SK-N-SH (cell line): ENCODE measurements at places on chromosomes 3 and 15.
A peak's percentile ranks its signal among the peaks of the same experiment; 100 is the strongest.

GRCh38 chr3:59979542-59979941 is 929.7 kb upstream of the CFAP20DC start:
- no peak for DNase-seq

DNA sequence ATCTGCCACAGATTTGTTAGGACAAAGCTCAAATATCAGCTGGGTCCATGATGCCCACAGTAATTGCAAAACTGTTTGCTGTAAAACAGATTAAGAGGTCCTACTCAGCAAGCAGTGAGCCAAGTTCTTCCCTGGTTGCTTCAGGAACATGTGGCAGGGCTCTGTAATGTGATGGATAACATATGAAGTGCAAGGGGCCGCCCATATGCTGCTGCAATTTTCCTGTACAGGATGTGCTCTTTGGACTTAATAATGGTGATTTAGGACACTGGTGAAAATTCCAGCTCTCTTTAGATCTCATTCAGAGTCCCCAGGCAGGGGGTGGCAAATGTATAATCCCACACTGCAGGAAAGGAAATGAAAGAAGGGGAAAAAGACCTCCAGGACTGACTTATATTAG is 289.4 kb downstream of the LSAMP start:
- no peak for DNase-seq

GRCh38 chr3:52507359-52507758 is 12.2 kb downstream of the STAB1 start:
- no peak for DNase-seq

GRCh38 chr3:59820352-59820934 is 770.6 kb upstream of the CFAP20DC start:
- DNase-seq, result no peak

DNA sequence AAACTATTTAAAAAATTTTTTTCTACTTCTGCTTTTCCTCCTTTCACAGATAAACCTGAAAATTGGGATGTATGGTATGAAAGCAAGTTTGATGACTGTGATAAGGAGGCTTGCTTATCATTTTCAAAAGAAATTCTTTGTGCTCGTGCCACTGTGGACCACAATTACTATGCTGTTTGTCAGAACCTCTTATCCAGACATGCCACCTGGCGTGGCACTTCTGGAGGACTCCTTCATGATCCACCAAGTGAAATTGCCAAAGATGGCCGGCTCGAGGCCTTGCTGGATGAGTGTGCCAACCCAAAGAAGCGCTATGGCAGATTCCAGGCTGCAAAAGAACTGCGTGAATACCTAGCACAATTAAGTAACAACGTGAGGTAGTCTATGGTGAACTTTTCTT is 17.8 kb downstream of the DIPK2A start:
- no peak for DNase-seq

DNA sequence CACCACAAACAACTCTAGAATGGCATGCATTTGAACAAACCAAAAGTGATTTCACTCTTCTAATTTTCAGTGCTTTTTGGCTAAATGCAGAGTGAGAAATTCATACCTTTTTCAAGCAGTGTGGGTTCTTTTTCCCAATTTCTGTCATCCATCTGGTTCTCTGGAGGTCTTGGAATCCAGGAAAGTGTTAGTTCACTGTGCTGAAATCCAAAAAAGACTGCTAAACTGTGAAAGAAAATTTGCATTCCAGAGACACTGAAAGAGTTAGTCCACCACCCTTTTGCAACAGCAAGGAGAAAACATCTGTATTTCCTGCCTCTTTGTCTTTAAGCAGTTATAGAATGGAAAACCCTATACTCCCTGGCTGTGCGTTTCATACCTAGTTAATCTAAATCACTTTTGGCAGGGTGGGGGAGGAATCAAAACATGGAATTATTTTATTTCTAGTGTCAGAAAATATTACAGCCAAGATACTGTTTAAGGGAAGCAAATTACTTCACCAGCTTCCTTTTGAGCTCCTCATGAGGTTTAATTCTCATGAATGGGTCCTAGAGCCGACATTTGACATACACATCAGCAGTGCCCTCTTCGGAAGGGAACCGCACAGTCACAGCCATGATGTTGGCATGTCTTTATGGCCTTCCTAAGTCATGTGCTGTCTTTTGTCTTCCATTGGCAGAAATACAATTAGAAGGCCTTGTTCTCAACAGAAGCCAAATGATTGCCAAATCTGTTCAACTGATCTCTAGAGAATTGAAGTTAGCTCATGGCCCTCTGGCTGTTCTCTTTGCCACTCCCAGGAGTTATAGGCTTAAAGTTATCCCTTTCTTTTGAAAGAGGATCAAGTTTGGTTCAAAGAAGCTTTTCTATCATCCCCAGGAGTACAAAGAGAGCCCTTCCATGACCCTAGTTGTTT is 317.7 kb upstream of the TPRG1 start:
- DNase-seq, result no peak

- DNase-seq, result no peak
Measured at GRCh38 chr15:69325456-69325971, 26.8 kb downstream of the PAQR5 start.

DNA sequence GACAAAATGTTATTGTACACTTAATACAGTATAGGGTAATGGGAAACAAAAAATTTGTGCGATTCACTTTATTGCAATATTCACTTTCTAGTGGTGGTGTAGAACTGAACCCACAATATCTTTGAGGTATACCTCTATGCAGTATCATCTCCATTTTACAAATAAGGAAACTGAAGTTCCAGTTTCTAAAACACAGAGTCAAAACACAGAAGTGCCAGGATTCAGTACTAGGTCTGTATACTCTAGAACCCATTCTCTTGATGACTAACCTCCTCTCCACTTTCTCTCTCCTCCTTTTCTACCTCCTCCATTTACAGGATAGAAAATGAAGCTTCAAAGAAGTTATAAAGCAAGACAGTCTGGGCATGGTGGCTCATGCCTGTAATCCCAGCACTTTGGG is 62.2 kb downstream of the MB21D2 start:
- no peak for DNase-seq

- no peak for DNase-seq
Measured at GRCh38 chr3:175941352-175941751, 1082.2 kb downstream of the NAALADL2 start.

- no peak for DNase-seq
Measured at GRCh38 chr3:24854748-24855147, 360.1 kb upstream of the THRB start.

- DNase-seq, result no peak
Measured at GRCh38 chr15:63418811-63419210, 37.2 kb upstream of the CA12 start.

DNA sequence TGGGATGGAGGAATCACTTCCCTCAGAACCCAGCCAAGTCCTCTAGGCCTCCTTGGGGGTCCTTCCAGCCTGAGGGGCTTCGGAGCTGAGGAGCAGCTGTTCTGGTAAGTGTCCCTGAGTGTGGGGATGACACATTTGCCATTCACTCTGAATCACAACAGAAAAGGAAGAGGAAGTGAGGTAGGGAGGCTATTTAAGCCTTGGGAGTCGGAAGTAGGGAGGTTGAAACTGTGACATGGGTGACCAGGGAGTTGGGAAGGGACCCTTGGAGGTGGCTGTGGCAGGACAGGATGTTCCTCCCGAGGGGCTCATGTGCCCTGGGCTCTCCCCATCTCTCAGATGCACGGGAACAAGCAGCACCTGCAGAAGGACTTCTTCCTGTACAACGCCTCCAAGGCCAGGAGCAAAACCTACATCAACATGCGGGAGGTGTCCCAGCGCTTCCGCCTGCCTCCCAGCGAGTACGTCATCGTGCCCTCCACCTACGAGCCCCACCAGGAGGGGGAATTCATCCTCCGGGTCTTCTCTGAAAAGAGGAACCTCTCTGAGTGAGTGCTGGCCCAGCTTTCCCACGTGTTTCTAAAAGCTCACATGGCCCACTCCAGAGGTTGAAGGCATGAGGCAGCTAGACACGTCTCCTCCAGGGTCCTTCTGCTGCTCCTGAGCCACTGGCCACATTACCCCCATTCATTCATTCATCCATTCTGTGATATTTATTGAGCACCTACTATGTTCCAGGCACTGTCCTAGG is 43.3 kb downstream of the CAPN3 start:
- DNase-seq, result no peak

DNA sequence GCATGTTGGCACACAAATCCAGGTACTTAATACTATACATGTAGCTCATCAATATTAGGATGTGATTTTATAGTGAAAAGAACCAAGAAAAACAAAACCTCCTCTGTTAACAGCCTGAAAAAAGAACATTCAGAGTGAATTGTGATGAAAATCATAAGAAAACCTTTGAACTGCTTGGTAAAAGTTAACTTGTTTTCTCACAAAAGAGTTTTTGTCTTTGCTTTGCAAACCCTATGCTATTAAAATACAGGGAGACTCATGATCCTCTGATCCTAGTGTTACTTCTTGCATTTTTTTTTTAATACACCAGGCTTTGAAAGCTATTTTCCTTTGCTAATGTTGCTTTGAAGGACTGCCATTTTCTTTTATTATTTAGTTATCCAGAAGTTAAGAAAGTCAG is 23.7 kb downstream of the QTRT2 start:
- no peak for DNase-seq

DNA sequence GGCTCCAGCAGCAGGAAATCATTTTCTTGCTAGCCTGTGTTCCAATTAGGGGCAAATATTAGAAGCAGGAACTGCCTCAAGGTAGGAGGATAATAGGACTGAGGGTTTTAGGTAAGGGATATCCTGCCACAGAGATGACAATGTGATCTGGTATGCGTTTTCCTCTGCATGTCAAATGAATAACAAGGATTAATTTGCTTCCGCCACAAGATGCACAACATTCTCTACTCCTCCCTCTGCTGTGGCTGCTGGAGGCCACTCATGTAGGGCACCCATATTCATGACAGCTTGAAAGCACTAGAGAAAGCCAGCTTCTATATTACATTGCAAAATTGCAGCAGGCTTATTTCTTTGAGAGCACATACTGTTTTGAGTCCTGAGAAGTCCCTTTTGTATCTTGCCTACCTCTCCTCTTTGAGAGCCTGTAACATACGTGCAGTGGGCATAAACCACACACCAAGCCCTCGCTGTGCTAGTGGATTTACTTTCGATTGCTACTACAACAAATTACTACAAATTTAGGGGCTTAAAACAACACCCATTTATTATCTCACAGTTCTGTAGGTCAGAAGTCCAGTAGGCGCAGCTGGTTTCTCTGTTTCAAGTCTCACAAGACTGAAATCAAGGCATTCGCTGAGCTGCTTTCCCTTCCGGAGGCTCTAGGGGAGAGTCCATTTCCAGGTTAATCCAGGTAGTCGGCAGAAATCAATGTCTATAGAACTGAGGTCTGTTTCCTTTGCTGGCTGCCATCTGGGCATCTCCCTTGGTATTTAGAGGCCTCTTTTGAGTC is 5.9 kb upstream of the CD47 start:
- DNase-seq, result no peak

DNA sequence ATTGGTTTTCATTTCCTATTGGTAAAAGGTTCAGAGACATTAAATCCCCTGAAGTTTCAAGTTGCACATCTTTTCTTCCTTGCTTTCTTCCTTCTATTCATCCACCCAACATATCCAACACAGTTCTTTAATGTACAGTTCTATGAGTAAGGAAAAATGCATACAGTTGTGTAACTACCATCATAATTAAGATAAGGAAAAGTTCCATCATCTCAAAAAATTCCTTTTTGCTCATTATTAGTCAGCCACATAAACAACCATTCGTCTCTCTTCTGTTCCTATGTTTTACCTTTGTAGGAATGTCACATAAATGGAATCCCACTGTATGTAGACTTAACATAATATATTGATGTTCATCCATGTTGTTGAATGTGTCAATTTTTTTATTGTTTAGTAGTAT is 211.1 kb upstream of the ADAMTS9 start:
- no peak for DNase-seq

DNA sequence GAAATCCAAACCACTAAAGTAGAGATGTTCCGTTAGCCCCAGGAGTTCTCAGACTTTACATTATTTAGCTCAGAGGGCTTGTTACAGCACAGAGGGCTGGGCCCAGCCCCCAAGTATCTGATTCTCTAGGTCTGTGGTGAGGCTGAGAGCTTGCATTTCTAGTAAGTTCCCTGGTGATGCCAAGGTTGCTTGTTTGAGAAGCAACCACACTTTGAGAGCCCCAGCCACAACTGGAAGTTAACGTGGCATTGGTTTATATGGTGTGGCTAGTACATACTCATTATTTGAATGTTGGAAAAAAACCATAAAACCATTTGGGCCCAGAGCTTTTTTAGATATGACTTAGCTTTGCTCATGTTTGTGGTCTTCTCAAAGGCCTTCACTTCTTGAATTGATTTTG is 35.9 kb downstream of the PRR23E start:
- DNase-seq, result no peak

GRCh38 chr3:104825116-104825515 is 541.6 kb upstream of the ALCAM start:
- peak; percentile 27 for DNase-seq

DNA sequence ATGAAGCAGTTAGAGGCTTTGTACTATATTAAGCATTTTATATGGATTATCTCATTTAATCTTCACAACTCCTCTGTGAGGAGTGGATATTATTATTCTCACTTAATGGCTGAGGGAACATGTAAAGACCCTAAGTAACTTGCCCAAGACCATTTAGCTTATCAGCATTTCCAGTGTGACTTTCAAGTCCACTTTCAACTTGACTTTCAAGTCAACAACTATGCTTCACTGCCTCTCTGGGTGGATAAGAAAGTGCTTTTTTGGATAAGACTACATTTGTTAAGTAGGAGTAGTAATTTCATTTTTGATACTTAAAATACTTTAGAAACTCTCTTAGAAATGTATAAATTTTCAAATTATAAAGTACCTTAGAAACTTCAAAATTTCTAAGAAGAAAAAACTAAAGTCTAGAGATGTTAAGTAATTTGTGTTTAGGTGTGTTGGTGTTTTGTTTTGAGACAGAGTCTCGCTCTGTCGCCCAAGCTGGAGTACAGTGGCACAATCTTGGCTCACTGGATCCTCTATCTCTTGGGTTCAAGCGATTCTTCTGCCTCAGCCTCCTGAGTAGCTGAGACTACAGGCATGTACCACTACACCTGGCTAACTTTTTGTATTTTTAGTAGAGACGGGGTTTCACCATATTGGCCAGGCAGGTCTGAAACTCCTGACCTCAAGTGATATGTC is 71.8 kb downstream of the MINDY2 start:
- no peak for DNase-seq

- DNase-seq, result peak; percentile 36
Measured at GRCh38 chr3:9211155-9211950, 38.1 kb downstream of the SRGAP3 start.

DNA sequence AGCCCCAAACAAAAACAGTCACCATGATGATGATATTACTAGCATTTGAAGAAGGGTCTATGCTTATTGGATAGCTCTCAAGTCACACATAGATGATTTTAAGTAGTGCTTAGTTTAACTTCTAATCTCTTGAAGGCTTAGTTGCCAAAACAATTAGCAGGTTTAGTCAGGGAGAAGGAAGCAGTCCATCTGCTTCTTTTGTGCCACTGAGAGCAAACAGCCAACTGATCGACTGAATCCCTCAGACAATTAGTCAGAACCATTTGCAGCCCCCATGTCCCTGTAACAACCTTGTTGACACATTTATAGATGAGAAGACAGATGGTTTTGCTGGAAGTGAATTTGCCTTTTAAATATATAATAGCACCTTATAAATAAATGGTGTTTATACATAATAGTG is 585.1 kb upstream of the SUCLG2 start:
- DNase-seq, result no peak
